ENCODE measurements at places on chromosomes 5 and 9. TPM values are rescaled to one million over a fixed set of nuclear protein-coding genes. Genes with fewer than 3 reads are reported as not detected.

The IFNK gene
- not detected for total RNA-seq

The HTR1A gene
- total RNA-seq = not detected

The LCP2 gene
- total RNA-seq = not detected

The LRRC70 gene
- 1.1 TPM for total RNA-seq

The PCDHB8 gene
- 0.21 TPM for total RNA-seq

The FBXO10 gene
- total RNA-seq = 1.1 TPM

The LRRC26 gene
- 0.52 TPM for total RNA-seq

The GRIA1 gene
- not detected for total RNA-seq

- peaks cover 4% of the 10 kb centered on the region for H3K36me3 ChIP-seq
- no peak overlapping the region for H3K4me3 ChIP-seq
- DNase-seq = no peak
- H3K27ac ChIP-seq = no peak overlapping the region
- no peaks in the 10 kb centered on the region for H3K4me1 ChIP-seq
Observed at GRCh38 chr5:146009020-146009419, 72.6 kb downstream of the SH3RF2 start.

DNA sequence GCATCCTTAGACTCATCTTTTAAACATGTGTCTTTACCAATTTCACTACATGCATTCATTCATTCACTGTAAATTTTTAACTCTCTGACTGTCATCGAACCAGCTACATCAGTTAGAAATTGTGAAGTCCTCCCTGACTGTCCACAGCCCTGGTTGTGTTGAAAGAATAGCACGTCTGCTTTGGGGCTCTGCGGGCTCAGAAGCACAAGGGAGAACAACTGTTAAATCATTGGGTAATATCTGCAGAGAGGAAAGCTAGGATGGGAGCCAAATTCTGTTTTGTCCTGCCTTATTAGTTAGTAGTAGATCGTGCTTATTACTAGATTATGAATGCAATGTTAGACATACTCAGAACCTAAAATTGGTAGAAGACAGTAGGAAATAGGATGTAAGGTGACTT lies 26.3 kb upstream of the FAM120AOS start:
- no peak overlapping the region for H3K27ac ChIP-seq
- no peak overlapping the region for H3K4me3 ChIP-seq
- DNase-seq = no peak
- peaks cover 8% of the 10 kb centered on the region for H3K4me1 ChIP-seq

GRCh38 chr5:135186662-135187522 lies 152.9 kb upstream of the PITX1 start:
- H3K36me3 ChIP-seq = no peaks in the 10 kb centered on the region
- H3K4me3 ChIP-seq = no peak overlapping the region
- peaks cover 20% of the 10 kb centered on the region for H3K4me1 ChIP-seq
- no peak overlapping the region for H3K27ac ChIP-seq
- DNase-seq = peak; percentile 62
- no peaks in the 10 kb centered on the region for H3K27me3 ChIP-seq

DNA sequence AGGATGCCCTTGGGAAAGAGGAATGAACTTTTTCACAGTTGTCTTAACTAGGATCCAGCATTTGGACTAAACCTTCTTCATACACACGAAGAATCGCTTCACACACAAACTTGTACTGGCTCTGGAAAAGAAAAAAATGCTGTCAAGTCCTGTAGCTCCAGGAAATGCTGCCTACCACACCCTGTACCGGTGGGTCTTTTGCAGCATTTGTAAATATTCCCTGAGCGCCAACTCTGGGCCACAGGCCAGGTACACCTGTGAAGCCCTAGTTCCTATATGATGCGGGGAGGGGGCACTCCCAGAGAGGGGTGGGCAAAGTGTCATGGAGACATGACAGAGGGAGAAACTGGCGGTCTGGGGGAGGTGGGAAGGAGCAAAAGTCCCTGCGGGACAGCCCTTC lies 58.7 kb upstream of the EPB41L4B start:
- no peaks in the 10 kb centered on the region for H3K4me1 ChIP-seq
- H3K27me3 ChIP-seq = no peaks in the 10 kb centered on the region
- no peak overlapping the region for H3K27ac ChIP-seq
- no peak for DNase-seq
- peaks cover 21% of the 10 kb centered on the region for H3K36me3 ChIP-seq
- H3K4me3 ChIP-seq = no peak overlapping the region

- H3K4me1 ChIP-seq = no peaks in the 10 kb centered on the region
- no peaks in the 10 kb centered on the region for H3K36me3 ChIP-seq
- H3K27ac ChIP-seq = no peak overlapping the region
- no peaks in the 10 kb centered on the region for H3K27me3 ChIP-seq
Observed at GRCh38 chr9:23322392-23322791, 503.6 kb downstream of the ELAVL2 start.

- no peak for DNase-seq
- peaks cover 16% of the 10 kb centered on the region for H3K4me1 ChIP-seq
- H3K27ac ChIP-seq = no peak overlapping the region
- no peaks in the 10 kb centered on the region for H3K27me3 ChIP-seq
Observed at GRCh38 chr5:122063836-122064235, 14.2 kb downstream of the LOX start.

DNA sequence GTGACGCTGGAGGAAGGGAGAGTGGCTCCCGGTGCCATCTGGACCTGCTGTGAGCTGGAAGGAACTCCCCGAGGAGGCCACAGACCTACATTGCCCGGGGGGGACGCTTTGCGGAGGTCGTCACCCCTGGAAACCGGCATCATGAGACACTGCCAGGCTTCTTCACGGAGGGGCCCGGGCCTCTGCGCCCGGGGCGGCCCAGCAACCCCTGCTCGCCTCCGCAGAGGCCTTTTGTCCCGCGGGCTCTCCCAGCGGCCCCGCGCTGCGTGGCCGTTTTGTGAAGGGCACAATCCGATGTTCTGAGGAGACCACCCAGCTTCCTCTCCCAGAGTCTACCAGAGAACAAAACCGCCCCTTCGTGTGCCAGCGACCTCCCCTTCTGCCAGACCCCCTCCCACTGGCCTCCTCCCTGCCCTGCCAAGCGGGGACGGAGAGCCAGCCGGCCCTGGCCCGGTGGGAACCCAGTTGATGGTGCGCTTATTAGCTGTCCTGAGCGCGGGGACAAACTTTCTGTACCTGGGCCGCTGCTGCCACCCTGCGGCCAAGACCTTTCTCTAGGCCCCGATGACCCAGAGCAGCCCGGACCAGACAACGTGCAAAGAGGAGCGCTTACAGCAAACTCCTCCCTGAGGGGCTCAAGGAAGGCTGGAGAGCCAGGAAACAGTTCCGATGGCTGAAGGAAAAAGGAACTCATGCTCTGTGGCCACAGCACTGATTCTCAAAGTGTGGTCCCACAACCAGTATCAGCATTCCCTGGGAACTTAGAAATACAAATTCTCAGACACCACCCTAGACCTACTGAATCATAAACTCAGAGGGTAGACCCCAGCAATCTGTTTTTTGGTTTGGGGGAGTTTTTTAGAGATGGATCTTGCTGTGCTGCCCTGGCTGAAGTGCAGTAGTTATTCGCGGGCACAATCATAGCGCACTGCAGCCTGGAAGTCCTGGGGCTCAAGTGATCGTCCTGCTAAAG lies 86.7 kb downstream of the SLC1A3 start:
- peak; percentile 76 for DNase-seq
- peaks cover 8% of the 10 kb centered on the region for H3K4me1 ChIP-seq
- peaks cover 7% of the 10 kb centered on the region for H3K27me3 ChIP-seq
- no peak overlapping the region for H3K4me3 ChIP-seq
- no peak overlapping the region for H3K27ac ChIP-seq
- H3K36me3 ChIP-seq = peaks cover 5% of the 10 kb centered on the region
